ENCODE measurements at places on chromosomes 1 and 21. TPM values are rescaled to one million over a fixed set of nuclear protein-coding genes. Genes with fewer than 3 reads are reported as not detected.

GBP7 gene
- total RNA-seq, result not detected

SLC66A1 gene
- 16.8 TPM for total RNA-seq

TRIM58 gene
- total RNA-seq, result 2.8 TPM

LCE2C gene
- not detected for total RNA-seq
